ENCODE measurements at places on chromosomes 16 and 17.

DNA sequence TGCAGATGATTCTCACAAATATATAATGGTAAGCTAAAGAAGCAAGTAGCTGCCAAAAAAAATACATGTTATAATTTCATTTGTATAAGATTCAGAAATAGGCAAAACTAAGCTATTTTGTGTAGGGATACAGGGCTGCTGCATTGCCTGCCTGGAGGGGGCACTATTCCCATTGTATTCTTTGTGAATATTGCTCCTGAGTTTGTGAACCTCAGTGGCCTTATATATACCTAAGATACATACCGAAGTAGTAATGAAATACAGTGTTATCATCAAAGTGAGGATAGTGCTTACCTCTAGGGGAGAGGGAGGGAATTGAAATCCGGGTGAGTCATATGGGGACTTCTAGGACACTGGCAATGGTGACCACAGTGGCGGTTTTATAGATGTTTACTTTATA is 53.5 kb downstream of the C17orf58 start:
- DNase-seq = no peak

- DNase-seq = no peak
Measured at GRCh38 chr17:79558091-79558900, 52.6 kb downstream of the RBFOX3 start.

DNA sequence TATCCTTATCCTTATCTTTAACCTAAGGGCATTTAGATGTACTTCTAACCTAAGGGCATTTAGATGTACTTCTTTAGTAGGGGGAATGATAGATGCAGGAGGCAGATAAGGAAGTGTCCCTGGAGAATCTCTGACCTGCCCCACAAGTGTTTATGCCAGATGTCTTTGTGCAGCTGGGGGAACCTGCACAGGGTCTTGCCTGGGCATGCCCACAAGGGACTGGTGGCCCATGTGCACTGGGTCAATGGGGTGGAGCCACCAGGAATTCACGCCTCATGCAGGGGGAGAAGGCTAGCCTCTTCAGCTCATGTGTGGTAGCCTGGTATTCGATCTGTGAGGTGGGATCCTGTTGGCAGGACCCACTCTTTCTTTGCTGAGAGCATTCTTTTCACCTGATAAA is 38.0 kb downstream of the CA10 start:
- no peak for DNase-seq

DNA sequence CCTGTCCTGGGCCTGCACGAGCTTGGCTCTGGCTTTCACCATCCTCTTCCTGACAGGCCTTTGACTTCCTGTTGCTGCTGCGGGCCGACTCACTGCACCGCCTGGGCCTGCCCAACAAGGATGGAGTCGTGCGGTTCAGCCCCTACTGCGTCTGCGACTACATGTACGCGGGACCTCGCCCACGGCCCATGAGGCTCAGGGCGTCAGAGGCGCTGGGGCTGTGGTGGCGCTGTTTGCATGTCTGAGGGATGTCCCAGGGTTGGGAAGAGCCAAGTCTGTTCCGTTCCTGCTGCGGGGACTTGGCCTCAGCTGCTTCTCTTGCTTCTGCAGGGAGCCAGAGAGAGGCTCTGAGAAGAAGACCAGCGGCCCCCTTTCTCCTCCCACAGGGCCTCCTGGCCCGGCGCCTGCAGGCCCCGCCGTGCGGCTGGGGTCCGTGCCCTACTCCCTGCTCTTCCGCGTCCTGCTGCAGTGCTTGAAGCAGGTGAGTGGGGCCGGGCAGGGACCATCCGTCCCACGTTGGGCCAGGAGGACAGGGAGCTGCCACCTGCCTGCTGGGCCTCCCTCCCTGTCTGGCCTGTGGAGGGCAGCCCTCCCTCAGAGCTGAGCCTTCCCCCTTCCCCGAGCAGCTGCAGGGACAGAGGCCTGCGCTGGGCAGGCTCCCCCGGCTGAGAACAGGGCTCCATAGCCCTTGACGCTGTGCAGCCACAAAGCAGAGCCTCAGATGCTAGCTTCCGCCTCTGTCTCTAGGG is 23.8 kb downstream of the TSC2 start:
- DNase-seq = no peak

DNA sequence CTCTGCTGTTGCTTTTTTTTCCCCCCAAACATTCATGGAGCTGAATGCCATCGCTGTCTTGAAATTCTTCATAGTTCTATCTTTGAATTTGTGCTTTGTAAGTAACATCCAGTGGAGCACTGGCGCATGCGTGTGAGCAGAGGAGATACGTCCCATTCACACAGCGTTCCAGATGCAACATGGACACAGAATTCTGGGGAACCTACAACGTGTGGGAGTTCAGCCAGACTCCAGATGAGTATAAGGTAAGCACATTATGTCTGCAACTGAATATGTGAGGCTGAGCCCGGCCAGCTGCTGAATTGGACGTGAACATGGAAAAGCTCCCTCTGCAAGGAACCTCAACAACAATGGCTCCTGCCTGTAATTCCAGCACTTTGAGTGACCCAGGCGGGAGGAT is 4.3 kb upstream of the ATP1B2 start:
- DNase-seq = no peak

- DNase-seq = no peak
Measured at GRCh38 chr16:84577034-84577803, 40.7 kb downstream of the COTL1 start.

DNA sequence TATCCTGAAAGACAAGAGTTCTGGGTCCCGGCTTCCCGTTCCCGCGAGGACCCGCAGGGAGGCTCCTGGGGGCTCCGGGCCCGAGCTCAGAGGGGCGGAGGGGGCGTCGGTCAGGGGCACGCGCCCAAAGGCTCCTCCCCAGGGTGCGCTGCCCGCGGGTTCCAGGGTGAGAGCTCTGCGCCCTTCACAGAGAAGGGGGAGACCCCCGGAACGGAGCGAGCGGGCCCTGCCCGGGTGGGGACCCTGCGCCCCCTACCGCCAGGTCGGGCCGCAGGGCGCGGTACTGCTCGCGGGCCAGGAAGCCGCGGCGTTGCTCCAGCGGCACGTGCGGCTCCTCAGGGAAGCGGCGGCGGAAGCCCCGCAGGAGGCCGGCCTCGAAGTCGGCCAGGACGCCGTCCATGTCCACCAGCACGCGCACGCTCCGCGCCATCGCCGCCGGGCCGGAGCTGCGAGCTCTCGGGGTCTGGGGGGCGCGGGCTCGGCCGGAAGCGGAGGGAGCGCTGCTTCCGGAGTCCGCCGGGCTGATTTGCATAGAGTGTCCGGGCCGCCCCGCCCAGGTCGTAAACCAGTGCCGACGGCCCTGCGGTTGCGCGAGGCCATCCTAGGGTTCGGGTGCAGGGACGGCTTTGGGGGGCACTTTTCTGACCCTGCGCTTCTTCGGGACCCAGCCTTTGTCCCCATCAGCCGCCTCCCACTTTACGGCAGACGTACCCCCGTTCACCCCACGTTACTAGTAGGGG is at the start of gene NT5C:
Gene NT5C, minus strand, starts transcription at position 465 of the 740 bp plus-strand sequence. Its CDS starts 35 bp downstream, at position 430.
- DNase-seq = no peak

GRCh38 chr16:88013091-88013609 is 61.9 kb downstream of the BANP start:
- DNase-seq = no peak

GRCh38 chr16:53528797-53529196 is 25.8 kb upstream of the AKTIP start:
- no peak for DNase-seq

DNA sequence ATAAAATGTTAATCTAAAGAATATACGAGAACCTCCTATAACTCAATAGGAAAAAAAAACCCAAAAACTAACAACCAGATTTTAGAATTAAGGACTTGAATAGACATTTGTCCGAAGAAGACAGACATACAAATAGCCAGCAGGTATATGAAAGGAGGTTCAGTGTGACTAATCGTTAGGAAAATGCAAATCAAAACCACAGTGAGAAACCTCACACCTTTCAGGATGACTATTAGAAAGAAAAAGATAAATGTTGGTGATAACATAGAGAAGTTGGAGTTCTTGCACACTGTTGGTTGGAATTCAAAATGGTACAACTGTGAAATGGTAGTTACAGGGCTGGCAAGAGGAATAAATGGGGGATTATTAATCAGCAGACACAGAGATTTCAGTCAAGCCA is 339.0 kb downstream of the TMEM114 start:
- DNase-seq = no peak

- no peak for DNase-seq
Measured at GRCh38 chr17:19319771-19320505, 42.6 kb downstream of the B9D1 start.

GRCh38 chr17:42669977-42670788 is 6.6 kb downstream of the PLEKHH3 start:
- no peak for DNase-seq

- DNase-seq = no peak
Measured at GRCh38 chr17:67751101-67752074, 33.7 kb downstream of the NOL11 start.

- DNase-seq = no peak
Measured at GRCh38 chr16:77289331-77289809, 90.2 kb downstream of the SYCE1L start.

DNA sequence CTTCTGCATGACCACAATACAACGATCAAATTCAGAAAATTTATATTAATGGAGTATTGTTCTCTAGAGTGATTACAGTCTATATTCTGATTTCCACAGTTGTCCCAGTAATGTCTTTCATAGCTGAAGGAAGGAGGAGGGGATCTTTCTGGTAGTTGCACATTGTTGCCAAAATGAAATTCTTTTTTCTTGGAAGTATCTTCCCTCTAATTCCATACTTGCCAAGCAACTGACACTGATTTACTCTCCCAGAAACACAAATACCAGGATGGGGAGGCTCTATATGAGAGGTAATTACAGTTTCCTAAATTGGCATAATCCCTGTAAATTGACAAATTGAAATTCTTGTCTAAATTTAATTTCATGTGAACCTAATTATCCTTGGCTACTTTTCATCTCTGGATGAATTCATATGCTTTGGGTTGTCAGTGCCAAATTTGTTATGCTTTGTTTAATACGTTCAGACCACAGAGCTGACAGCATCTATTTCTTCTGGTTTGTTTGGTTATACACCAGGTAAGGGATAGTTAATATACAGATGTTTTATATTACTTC is 30.0 kb downstream of the NOL11 start:
- DNase-seq = no peak

DNA sequence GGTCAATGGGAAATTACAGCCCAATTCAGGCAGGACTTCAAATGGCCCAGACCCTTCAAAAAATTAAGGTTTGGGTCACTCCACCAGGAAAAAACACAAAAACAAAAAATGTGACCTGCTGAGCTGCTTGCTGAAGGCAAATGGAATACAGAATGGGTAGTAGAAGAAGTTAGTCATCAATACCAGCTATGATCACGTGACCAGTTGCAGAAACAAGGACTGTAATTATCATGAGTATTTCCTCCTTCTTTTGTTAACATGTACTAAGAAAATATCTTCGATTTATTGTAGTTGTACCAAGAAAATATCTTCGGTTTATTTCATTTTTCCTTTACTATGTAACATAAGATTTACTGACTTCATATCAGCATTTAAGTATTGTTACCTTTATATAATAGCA is 1183.6 kb downstream of the CDH8 start:
- DNase-seq = no peak
